ENCODE measurements at places on chromosomes 13 and 19.

- DNase-seq, result peak; percentile 49
Measured at GRCh38 chr13:52599037-52599847, 43.0 kb upstream of the HNRNPA1L2 start.

DNA sequence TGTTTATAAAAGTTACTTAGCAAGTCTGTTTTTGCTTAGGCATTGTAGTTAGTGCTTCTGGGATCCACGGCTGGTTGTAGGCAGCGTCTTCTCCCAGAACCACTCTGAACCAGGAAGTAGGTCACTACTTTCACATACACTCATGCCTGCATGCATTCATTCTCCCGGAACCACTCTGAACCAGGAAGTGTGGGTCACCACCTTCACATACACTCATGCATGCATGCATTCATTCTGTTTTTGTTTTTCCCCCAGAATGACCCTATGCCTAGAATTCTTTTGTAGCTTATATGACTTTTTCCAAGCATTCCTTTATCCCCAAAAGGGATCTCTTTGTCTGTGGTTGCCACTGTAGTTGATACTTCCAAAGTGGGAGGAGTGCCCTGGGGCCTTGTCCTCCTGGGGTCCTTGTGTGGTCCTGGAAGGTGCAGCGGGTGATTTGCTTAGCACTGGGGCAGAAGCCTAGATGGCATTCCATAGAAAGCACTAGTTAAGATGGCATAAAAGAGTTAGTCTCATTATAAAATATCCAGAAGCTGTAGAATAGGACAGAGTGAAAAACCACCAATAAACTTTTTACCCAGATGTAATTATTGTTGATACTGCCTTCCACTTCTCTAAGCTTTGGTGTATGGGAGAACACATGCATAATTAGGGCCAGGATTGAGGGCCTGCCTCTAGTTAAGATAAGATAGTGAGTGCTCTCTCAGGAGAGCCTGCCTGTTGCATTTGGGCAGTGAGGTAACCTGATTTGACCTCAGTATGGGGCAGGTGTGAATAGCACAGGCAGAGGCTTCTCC, 68.6 kb upstream of the TEX29 start:
- no peak for DNase-seq

GRCh38 chr13:69450245-69450644, 657.4 kb upstream of the ATXN8OS start:
- peak; percentile 61 for DNase-seq

DNA sequence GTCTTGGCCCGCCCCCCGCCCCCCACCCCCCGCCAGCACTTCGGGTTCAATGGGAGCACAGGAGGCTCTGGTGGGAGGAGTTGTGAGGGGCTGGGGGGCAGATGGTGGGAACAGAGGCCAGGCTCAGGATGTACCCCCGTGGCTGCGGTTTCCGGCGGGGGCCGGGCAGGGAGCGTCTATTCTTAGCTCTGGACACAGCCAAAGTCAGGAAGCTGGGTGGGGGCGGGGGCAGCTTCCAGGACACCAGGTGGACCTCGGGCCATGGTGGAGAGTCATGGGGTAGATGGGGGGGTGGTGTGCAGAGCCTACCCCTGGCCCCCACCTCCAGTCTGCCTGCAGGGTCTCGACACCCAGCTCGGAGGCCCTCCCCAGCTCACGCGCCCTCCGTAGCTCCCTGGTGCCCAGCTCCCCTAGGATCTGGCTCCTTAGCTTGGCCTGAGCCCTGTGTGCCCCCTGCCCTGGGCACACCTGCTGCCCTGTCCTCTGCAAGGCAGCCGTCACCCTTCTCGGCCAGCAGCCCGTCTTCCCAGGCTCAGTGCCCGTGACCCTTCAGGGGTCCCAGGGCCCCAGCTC, 2.2 kb upstream of the TBXA2R start:
- no peak for DNase-seq

- DNase-seq, result no peak
Measured at GRCh38 chr19:2253106-2254063, 2.8 kb downstream of the JSRP1 start.

DNA sequence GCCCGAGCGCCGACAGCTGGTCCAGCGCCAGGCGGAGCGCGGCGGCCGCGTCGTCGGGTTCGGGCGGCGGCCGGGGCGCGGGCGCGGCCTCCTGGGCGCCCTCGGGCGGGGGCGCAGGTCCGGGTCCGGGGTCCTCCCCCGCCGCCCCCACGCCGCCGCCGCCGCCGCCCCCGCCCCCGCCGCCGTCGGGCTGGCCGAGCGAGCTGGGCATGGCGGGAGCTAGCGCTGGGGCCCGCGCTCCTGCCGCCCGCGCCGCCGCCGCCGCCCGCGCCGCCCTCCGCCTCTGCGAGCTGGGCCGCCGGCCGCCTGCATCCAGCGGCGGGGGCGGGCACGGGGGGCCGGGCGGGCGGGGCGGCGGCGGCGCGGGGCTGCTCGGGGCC, 287 bp downstream of the MEX3D start:
- DNase-seq, result no peak

GRCh38 chr19:31378404-31378803, 29.2 kb upstream of the TSHZ3 start:
- peak; percentile 54 for DNase-seq

DNA sequence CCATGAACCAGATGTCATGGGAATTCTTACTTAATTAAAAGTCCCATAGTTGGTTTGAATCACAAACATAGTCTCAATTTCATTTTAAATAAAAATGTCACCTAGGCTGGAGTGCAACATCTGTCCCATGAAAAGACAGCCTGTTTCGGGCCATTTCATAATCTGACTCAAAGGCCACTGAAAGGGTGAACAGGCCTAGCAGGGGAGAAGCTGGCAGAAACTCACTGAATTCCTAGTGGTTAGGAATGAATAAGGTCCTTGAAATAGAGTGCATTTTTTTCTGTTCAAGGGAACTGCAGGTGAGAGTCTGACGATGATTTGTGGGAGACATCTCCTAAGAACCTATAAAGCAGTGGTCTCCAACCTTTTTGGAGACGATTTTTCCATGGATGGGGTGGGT, 44.0 kb upstream of the PCCA start:
- no peak for DNase-seq

DNA sequence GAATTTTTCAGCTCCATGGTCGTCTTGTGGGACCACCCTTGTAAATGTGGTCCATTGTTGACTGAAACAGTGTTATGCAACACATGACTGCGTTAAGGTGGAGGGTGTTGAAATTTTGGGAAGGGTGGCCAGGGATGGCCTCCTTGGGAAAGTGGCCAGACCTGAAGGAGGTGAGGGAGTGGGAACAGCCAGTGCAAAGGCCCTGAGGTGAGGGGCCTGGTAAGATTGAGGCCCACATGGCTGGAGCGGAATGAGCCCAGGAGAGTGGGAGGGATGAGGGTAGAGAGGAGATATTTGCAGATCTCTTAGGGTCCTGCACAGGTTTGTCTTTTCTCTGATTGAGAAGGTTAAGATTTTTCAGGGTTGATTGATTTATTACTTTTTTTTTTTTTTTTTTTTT, 18.2 kb downstream of the SIPA1L3 start:
- no peak for DNase-seq
